ENCODE measurements at places on chromosomes 7 and 10.

DNA sequence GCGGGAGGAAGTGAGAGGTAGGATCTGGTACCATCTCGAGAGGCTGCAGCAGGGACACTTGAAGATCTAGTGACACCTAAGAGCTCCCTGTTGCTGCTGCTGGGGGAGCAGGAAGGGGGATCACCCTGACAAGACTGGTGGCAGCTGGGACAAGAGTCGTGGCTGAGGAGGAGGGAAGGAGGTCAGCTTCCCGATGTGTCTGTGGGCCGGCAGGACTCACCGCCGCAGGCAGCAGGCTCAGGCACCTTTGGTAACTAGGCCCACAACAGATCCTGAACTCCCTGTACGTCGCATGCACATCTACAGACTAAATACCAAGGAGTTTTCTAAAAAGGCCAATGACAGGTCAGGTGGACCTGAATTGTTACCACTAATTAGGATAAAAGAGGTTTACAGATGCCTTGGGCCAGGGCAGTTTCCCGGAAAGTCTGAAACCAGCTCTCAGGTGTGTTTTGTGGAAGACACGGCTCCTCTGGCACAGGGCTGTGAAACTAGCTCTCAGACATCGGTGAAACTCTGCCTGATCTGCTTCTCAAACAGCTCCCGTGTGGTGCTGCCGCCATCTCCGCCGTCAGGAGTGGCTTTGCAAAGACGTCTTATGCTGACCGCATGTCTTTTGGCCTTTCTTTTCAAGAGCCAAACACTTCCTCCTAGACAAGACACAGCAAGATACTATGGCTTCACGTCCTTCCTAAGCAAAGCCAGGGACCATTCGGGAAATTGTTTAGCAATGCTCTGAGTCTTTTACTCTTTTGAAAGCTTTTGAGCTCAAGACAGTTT is 609.7 kb downstream of the PTPRN2 start:
- no peak for DNase-seq

DNA sequence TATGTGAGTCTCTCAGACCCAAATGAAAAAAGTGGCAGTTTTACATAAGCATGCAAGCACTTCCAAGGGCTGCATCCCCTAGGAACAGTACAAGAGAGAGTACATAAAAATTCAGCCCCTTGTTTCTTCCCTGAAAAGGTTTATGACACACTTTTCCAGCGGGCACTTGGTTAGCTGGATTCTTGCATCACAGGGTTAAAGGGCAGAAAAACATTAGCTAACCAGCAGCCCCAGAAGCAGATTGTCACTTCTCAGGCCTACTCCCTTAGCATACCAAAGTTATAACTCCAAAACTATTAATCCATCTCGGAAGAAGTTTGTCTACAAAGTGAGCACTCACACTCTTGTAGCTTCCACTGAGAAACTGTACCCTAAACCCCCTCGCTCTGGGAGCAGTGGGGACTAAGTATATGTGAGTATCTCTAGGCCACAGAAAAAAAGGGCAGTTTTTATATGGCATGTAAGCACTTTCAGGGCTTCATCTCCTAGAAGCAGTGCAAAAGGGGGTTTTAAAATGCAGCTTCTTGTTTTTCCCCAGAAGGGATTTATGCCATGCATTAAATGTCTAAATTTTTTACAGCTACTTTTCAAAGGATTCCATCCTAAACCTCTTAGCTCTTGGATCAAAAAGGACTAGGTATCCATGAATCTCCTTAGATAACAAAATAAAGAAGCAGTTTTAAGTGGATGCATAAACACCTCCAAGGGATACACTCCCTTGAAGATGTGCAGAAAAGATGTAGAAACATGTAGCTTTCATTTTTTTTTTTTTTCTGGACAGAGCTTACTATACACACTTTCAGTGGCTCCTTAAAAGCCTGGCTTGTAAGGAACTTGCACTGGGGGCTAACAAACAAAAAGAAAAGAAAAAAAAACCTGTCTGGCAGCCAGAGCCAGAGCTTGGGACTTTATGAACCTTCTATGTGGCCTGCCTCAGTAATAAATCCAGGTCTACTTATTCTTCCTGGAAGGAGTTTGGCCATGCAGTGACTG is 956.7 kb downstream of the CCSER2 start:
- DNase-seq = no peak

DNA sequence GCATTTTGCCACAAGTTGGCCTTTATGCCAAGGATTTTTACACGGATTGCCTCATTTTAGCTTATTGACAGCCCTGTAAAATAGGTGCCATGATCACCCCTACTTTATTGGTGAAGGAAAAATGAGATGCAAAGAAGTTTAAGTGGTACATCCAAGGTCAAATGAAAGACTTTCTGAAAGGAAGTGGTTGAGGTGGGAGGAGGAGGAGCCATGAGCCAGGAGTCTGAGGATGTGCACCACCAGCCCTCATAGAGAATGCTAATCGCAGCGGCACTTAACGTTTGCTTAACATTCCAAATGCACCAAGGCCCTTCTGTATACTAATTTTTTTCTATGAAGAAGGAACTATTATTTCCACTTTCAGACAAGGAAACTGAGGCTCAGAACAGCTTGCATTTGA is 31.0 kb upstream of the LRRC18 start:
- DNase-seq = no peak

- no peak for DNase-seq
Observed at GRCh38 chr10:49527061-49527460, 11.9 kb downstream of the ERCC6 start.

DNA sequence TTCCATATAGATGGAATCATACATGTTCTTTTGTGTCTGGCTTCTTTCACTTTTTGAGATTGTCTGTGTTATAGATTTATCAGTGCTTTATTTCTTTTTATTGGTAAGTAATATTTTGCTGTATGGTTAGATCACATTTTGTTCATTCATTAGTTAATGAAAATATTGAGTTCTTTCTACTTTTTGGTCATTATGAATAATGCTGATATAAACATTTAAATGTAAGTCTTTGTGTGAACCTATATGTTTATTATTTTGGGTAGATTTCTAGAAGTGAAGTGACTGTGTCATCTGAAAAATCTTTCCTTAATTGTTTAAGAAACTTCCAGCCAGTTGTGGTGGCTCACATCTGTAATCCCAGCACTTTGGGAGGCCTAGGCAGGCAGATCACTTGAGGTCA is 11.4 kb upstream of the VWDE start:
- no peak for DNase-seq

GRCh38 chr7:69800495-69800894 is 202.2 kb downstream of the AUTS2 start:
- no peak for DNase-seq

DNA sequence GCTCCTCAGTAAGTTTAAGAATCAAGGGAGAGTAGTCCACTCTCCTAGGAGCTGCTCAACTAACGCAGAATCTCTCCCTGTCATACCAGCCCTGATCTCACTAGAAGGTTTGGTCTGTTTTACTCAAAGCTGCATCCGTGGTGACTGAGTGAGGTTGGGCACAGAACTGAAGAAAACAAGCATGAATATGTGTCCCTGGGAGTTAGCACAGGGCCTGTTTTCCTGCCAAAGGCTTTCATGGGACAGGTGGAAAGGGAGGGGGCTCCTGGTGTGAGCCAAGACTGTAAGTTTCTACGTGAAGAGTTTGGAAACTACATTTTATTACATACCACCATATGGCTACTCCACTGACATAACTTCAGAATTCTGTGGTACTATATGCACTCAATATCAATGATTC is 705.9 kb downstream of the MAGI2 start:
- no peak for DNase-seq

GRCh38 chr10:20855398-20856038 is 41.6 kb downstream of the NEBL start:
- DNase-seq = peak; percentile 11

- DNase-seq = no peak
Observed at GRCh38 chr7:136489808-136490207, 378.6 kb upstream of the CHRM2 start.

GRCh38 chr7:3188946-3189345 is 112.1 kb upstream of the SDK1 start:
- no peak for DNase-seq

GRCh38 chr10:98030093-98030821 is at the start of gene CRTAC1:
Gene CRTAC1 (minus strand): TSS chr10:98030621. CDS start chr10:98030472, 149 bp downstream.
- DNase-seq = peak; percentile 26

DNA sequence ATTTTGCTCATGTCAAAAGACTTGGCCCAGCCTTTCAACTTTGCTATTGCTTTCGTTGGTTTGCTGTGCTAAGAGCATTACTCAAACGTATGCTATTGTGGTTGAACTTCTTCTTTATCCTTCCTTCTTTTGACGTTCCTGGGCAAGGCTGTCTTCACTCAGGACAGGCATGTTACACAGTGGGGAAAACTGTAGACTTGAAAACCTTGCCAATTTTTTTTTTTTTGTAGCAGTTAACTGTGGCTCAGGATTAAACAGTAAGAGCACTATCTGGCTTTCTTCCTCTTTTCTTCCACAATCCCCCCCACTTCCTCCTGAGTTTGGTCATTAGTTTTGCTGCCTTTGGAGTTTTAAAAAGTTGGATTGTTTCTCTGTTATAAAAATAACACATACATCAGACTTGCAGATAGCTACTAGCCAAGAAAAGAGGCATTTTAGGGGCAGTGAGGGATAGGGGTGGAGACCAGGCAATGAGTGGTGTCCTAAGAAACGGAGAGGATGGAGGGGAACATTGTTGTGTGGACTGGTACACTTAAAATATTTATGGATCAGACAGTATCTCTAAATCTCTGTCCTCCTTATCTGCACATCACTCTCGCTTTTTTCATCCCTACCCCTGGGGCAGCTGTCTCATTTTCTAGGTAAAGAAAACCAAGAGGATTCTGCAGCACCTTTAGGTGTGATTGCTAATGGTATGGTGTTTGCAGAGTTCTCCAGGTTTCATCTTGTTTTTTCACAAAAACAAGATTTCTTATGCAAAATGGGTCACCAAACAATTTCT is 181.7 kb downstream of the LRMDA start:
- DNase-seq = no peak

GRCh38 chr10:93751832-93752231 is 5.9 kb upstream of the LGI1 start:
- peak; percentile 12 for DNase-seq

GRCh38 chr7:14859267-14859666 is 43.3 kb downstream of the DGKB start:
- DNase-seq = no peak

DNA sequence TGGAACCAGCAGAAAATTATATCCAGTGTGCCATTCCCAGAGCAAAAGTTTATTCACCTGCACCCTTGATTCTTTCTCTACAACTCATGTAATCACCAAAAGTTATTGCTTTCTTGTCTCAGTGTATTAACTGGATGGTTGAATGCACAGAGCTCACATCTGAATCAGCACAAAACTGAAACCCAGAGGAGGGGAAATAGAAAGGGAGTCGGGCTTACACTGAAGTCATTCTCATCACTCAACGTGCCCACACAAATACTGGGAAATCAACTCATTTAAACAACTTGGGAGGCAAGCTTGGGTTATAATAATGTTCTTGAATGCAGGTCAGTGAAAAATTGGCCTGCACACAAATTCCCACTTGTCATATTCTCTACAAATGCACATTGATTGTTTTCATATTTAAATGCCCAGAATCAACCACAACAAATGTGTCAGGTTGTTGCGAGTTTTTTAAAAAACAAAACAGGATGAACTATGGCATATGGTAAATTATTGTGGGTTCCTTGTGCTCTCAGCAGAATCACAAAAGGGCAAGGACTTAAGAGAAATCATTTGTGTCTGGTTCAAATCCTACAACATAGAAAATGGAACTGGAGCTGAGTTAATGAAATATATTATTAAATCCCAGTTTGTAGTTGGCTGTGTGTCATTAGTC is 125.9 kb upstream of the NOBOX start:
- no peak for DNase-seq

- DNase-seq = no peak
Observed at GRCh38 chr10:30158325-30158960, 99.1 kb upstream of the JCAD start.

DNA sequence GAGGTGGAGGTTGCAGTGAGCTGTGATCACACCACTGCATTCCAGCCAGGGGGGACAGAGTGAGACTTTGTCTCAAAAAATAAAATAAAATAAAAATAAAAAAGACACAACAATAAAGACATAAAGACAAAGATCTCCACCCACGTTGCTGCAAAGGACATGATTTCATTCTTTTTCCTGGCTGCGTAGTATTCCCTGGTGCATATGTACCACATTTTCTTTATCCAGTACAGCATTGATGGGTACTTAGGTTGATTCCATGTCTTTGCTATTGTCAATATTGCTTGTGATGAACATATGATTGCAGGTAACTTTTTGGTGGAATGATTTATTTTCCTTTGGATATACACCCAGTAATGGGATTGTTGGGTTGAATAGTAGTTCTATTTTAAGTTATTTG is 42.0 kb upstream of the CCDC3 start:
- no peak for DNase-seq

DNA sequence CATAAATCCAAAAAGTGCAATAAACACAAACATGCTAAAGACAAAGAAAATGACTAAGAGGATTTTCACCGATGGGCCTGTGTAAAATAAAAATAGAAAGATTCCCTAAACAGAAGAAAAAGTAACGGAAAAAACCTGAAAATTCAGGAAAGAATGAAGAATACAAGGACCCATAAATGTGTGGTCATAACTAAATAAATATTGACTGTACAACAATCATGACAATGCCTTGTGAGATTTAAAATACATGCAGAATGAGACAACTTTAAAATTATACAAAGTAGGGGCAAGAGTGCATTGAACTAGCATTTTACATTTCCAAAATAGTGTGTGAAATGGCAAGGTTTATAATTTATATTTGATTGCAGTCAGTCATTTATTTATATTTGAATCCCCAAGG is 409.1 kb upstream of the ANKRD30A start:
- no peak for DNase-seq

DNA sequence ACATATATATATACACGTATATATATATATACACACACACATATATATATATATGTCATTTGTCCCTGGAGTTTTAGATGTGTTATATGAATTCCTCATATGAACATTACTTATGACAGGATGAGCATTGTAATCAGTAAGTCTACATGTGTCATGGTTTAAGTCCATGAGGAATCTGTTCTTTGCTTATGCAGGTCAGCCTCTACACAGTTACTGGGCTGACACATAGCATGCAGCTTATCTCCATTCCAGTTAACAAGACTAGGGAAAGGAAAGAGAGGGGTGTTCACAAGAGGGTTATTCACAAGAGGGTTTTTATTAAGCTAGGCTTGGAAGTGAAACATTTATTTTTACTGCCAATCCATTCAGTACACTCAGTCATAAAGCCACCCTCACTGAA is 226.7 kb downstream of the SNX13 start:
- DNase-seq = no peak

Data from endothelial cell of umbilical vein (primary cell).